GM03348 (cell line): ENCODE measurements at places on chromosomes 12 and 14.
A peak's percentile ranks its signal among the peaks of the same experiment; 100 is the strongest.

- no peak for DNase-seq
Observed at GRCh38 chr14:37262649-37263048, 64.9 kb downstream of the MIPOL1 start.

GRCh38 chr14:58772794-58773620 is 135.2 kb downstream of the DACT1 start:
- DNase-seq, result no peak

DNA sequence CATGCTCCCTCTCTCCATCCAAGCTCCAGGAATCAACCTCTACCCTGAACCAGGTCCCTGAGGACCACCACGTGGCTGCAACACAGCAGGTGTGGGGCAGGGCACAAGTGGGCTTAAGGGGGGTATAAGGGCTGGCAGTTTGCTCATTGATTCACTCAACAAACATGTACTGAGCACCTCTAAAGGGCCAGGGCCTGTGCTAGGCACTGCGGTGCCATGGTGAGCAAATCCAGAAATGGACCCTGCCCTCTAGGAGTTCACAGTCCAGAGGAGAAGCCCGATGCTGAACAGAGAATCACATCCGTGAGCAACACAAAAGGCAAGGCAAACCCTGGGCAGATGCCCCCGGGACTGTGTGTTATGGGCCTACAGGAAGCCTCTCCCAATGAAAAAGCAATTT is 6.5 kb upstream of the AQP2 start:
- DNase-seq, result no peak

- no peak for DNase-seq
Observed at GRCh38 chr14:106691601-106692291, 1165.4 kb downstream of the TMEM121 start.

DNA sequence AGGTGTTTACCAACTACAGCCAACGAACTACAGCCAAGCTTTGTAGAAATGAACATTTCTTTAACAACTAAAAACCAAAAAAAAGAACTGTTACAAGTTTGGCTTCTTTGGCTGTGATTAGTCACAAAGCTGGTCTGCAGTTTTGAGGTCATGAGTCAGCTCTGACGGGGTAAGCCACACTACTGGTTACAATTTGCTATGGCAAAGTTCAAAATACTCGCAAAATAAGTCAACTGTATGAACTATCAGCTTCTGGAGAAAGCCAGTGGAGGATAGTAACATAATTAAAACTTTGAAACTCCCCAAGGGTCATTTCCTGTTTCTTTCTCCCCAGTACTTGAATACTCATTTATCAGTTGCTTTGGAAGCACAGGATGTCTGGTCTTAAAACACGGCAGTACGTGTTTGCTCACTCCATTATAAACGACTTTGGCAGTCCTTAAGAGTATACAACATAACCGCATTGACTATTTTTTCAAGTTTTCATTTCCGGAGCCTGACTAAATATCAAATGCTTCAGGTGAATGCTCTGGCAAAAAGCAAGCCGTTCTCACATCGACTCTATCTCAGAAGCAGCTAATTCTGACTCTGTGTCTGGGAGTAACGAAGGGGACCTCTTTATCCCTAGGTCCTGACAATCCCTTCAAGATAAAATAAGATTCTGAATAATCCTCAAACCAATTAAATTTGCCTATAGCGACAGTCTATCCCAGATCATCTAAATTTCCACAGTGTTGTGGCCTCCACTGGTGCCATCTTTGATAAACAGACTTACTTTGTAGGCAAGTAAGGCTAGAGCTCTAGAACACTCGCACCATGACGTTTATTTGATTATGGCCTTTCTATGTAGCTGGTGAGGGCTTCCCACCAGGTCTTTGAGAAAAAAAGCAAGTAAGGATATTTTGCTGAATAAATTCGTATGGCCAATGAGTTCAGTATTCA is 10.6 kb downstream of the PHLDA1 start:
- DNase-seq, result peak; percentile 82

GRCh38 chr12:55670276-55670675 is 33.6 kb downstream of the OR10P1 start:
- DNase-seq, result no peak

GRCh38 chr14:82766996-82767395 is 1233.3 kb upstream of the SEL1L start:
- no peak for DNase-seq

GRCh38 chr12:40216516-40217288 is 8.1 kb upstream of the LRRK2 start:
- no peak for DNase-seq

GRCh38 chr14:105116451-105117256 is 51.4 kb upstream of the GPR132 start:
- DNase-seq, result no peak

- DNase-seq, result no peak
Observed at GRCh38 chr12:78885466-78885865, 20.9 kb downstream of the SYT1 start.

DNA sequence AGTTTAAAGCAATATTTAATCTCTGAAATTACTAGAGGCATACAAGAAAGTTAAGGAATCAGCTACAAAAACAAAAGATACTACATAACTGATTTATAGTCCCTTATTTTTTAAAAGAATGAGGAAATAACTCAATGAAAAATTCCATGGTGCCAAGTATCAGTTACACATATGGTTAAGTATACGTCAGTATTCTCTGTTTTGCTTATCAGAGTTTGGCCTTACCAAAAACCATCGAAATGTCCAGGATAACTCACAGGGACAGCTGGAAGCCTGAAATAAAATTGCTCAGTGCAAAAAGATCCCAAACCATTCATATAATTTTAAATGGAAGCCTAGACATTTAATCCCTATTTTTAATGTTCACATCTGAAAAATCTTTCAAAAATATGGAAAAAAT is 3.6 kb downstream of the CFL2 start:
- no peak for DNase-seq

DNA sequence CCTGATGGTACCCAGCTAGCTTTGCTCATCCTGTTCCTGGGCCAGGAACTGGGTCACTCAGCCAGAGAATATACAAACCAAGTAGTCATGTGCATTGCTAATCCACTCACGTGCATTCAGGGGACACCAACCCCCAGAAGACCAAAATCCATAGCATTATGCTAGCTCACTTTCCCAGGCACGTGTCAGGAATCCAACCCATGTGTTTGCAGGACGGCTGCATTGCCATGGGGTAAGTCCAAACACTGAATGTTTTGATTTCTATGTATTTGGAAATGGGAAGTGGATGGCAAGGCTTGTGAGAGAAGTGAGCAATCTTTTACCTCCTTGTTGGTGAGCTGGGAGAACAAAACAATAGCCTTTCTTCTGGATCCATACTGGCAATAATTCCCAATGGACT is 87.1 kb upstream of the FOXN3 start:
- no peak for DNase-seq

DNA sequence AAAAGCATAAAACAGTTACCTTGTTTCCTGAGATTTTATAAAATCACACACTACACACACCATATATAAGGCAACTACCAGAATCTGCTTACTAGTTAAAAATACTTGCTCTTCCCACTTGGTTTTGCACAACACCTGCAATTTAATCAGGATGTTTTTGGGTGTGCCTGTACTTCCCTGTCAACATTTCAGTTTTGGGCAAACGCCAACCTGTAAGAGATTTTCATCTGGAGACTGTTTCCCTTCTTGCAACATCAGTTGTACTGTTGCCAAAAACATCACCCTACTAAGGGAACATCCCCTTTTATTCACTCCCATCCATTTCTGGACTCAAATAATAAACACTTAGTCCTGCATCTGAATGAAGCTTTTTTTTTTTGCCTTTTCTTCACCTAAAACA is 172.3 kb downstream of the DUSP6 start:
- DNase-seq, result peak; percentile 48

DNA sequence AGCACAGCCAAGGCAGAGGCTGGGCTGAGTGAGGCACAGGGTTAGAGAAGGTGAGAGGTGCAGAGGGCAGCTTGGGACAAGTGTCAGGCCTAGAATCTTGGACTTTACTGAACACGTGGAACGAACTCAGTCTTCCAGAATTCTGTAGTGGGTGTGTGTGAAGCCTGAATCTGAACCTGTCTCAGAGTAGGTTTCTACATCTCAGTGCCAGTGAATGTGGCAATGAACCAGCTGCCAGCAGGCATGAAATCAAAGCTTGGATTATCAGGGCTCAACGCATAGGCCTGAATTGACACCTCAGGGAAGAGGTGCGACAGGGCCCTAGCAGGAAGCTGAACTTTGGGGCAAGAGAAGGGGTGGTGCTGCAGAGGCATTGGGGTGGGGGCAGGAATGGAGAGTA is 104.6 kb downstream of the SAMD4A start:
- no peak for DNase-seq

GRCh38 chr14:55354500-55354899 is 57.1 kb downstream of the ATG14 start:
- DNase-seq, result peak; percentile 56

GRCh38 chr12:66852091-66852490 is 173.2 kb upstream of the GRIP1 start:
- DNase-seq, result no peak

DNA sequence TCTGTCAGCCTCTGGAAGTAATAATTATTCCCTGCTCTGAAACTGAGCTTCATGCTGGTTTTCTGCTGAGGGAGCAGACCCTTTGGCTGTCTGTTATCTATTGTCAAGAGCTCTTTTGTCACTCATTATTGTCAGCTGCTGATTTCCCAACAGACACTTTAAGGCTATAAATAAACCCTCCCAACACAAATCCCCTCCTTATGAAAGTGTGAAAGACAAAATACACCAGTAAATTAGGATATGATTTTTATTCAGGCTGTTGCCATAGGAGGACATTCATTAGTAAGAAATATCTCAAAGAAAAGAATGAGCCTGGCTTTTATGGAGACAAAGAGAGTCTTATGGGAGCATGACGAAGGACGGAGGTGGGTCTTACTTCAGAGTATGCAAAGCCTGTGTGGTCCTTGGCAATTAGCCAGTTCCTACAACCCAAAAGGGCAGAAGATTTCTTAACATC is 180.8 kb downstream of the CRADD start:
- DNase-seq, result no peak

- no peak for DNase-seq
Observed at GRCh38 chr12:99334285-99335056, 313.1 kb upstream of the GARIN6 start.

- DNase-seq, result no peak
Observed at GRCh38 chr12:4539167-4539870, 629 bp downstream of the RAD51AP1 start.

DNA sequence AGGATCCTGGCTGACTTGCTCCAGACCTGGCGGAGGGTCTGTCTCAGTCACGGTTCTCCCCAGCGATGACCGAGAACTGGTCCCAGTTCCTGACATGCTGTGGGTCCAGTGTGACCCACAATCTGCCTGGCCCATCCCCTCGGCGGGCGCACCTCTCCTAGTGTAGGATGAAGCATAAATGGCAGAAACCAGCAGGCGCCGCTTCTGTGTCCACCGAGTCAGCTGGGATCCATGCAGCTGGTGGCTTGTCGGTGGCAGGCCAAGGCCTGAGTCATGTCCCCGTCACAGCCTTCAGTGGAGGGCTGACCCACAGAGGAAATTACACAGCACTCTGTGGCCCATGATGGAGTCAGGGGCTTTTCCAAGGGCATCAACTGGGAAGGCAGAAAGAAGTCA is 38.5 kb downstream of the NFKBIA start:
- DNase-seq, result peak; percentile 38

GRCh38 chr14:80606347-80606772 is 335.2 kb downstream of the CEP128 start:
- no peak for DNase-seq

GRCh38 chr14:24123424-24124417 is 6.7 kb upstream of the FITM1 start:
- DNase-seq, result no peak

GRCh38 chr14:51630987-51631386 is 20.7 kb upstream of the FRMD6 start:
- DNase-seq, result no peak

GRCh38 chr12:124618291-124618902 is 51.0 kb upstream of the NCOR2 start:
- DNase-seq, result no peak

GRCh38 chr12:26566675-26567074 is 266.3 kb downstream of the ITPR2 start:
- peak; percentile 52 for DNase-seq

GRCh38 chr14:74394549-74394948 is 31.5 kb downstream of the SYNDIG1L start:
- DNase-seq, result no peak

GRCh38 chr14:20657216-20658211 is 16.0 kb upstream of the OR6S1 start:
- DNase-seq, result no peak

- no peak for DNase-seq
Observed at GRCh38 chr14:72451054-72451972, 442.6 kb downstream of the DPF3 start.
